ENCODE measurements at places on chromosomes 3 and 15.

- H3K27me3 ChIP-seq = peaks cover 65% of the 10 kb centered on the region
- no peak for DNase-seq
- no peak overlapping the region for H3K4me3 ChIP-seq
- H3K4me1 ChIP-seq = peaks cover 12% of the 10 kb centered on the region
- H3K36me3 ChIP-seq = no peaks in the 10 kb centered on the region
These were observed 135.1 kb upstream of the ICE2 start for GRCh38 chr15:60614028-60614427.

DNA sequence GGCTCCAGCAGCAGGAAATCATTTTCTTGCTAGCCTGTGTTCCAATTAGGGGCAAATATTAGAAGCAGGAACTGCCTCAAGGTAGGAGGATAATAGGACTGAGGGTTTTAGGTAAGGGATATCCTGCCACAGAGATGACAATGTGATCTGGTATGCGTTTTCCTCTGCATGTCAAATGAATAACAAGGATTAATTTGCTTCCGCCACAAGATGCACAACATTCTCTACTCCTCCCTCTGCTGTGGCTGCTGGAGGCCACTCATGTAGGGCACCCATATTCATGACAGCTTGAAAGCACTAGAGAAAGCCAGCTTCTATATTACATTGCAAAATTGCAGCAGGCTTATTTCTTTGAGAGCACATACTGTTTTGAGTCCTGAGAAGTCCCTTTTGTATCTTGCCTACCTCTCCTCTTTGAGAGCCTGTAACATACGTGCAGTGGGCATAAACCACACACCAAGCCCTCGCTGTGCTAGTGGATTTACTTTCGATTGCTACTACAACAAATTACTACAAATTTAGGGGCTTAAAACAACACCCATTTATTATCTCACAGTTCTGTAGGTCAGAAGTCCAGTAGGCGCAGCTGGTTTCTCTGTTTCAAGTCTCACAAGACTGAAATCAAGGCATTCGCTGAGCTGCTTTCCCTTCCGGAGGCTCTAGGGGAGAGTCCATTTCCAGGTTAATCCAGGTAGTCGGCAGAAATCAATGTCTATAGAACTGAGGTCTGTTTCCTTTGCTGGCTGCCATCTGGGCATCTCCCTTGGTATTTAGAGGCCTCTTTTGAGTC is 5.9 kb upstream of the CD47 start:
- no peak overlapping the region for H3K27ac ChIP-seq
- H3K4me3 ChIP-seq = no peak overlapping the region
- no peak for DNase-seq
- no peaks in the 10 kb centered on the region for H3K27me3 ChIP-seq
- H3K4me1 ChIP-seq = peaks cover 60% of the 10 kb centered on the region
- peaks cover 3% of the 10 kb centered on the region for H3K36me3 ChIP-seq

- H3K27me3 ChIP-seq = no peaks in the 10 kb centered on the region
- no peak for DNase-seq
- H3K27ac ChIP-seq = no peak overlapping the region
- H3K4me1 ChIP-seq = peaks cover 10% of the 10 kb centered on the region
- no peaks in the 10 kb centered on the region for H3K36me3 ChIP-seq
These were observed 11.0 kb upstream of the CSRNP1 start for GRCh38 chr3:39164414-39164813.

DNA sequence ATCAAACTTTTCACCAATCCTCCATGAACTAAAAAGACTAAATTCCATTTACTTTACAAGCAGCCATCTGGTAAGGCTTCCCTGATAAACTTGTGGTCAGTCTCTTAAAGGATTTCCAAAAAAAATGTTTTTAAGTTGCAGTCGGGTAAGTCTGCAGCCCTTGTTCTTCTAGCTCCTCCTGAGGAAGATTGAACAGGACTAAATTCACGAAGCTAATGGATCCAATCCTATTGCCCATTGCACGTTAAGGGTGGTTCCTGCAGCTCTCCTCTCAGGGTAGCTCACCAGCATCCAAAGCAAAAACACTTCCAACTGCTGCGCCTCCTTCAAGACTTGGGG is 2.8 kb downstream of the HES1 start:
- no peak for DNase-seq
- H3K27me3 ChIP-seq = peaks cover 62% of the 10 kb centered on the region
- peaks cover 7% of the 10 kb centered on the region for H3K36me3 ChIP-seq
- no peak overlapping the region for H3K4me3 ChIP-seq
- H3K27ac ChIP-seq = no peak overlapping the region

DNA sequence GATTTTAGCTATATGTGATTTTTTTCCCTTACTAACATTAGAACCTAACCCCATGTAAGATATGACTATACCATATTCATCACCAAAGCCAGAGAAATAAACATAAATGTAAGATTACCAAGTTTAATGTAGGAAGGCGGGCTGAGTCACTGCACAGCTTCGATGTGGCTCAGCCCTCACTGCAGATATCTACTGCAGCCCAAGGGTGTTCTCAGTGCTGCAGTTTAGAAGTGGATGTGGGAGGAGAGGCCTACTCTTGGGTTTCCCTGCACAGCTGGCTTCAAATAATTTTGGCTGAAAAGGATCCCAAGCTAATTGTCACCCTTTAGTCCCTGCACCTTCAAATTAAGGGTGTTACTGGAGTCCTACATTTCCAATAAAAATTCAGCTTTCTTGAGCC is 9.3 kb downstream of the ARPP19 start:
- peaks cover 66% of the 10 kb centered on the region for H3K4me1 ChIP-seq
- H3K27me3 ChIP-seq = no peaks in the 10 kb centered on the region
- H3K27ac ChIP-seq = peak overlapping the region; percentile 82
- peak overlapping the region; percentile 54 for H3K4me3 ChIP-seq

DNA sequence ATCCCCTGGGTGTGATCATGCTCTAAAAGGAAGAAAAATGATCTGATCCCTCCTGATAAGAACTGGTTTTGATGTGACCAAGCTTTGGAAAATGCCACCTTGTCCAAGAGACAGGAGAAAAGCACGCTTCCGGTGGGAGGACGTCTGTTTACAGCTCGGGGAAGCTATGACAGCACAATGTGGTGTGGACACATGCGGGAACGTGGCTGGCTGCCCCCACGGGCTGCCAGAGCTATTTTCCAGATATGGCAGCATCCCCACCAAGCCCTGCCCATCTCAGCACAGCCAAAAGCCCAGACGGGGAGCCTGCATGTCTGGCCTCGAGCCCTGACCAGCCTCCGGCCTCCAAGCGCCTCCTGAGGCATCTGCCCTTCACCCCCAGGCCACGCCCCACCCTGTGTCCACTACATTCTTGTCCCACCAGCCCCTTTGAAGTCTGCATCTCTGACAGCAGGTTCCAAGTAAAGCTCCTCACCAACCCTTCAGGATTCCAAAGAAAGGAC is 63.2 kb upstream of the HRH1 start:
- H3K36me3 ChIP-seq = no peaks in the 10 kb centered on the region
- no peak overlapping the region for H3K4me3 ChIP-seq
- H3K4me1 ChIP-seq = no peaks in the 10 kb centered on the region

GRCh38 chr3:83559082-83559481 is 1399.7 kb upstream of the CADM2 start:
- no peaks in the 10 kb centered on the region for H3K27me3 ChIP-seq
- no peaks in the 10 kb centered on the region for H3K4me1 ChIP-seq
- H3K27ac ChIP-seq = no peak overlapping the region
- H3K36me3 ChIP-seq = no peaks in the 10 kb centered on the region
- H3K4me3 ChIP-seq = no peak overlapping the region
- DNase-seq = no peak

DNA sequence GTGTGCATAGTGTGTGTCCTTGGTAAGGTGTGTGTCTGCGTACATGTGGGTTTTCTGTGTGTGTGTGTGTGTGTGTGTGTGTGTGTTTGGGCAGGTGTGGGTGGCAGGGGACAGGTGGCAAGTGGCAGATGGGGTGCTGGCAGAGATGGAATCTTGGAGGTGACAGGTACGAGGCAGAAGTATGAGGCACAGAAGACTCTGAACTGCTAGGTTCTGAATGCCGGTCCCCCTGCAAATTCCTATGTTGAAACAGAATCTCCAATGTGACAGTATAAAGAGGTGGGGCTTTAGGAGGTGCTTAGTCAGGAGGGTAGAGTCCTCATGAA is 29.8 kb downstream of the SRPRB start:
- no peaks in the 10 kb centered on the region for H3K4me1 ChIP-seq
- no peak for DNase-seq
- no peaks in the 10 kb centered on the region for H3K27me3 ChIP-seq
- no peak overlapping the region for H3K4me3 ChIP-seq

GRCh38 chr3:15889936-15890335 is 92.2 kb upstream of the ANKRD28 start:
- no peak overlapping the region for H3K27ac ChIP-seq
- no peaks in the 10 kb centered on the region for H3K36me3 ChIP-seq
- no peaks in the 10 kb centered on the region for H3K4me1 ChIP-seq
- DNase-seq = no peak

DNA sequence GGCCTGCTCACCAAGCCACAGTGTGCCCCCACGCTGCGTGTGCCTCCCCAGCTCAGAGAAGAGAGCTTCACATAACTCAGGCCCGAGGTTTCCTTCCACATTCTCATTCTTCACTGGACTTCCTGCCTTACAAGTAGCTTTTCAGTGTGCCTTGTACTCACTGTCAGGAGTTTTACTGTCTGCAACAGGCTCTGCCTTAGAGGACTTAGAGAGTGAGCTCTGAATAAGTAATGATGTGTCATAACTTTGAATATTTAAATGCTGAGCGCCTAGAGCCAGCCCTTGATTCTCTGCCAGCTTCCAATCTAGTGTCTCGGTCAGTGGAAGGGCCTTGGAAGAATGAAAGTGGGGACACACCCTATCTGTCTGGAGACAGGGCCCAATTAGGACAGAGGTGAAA is 41.8 kb downstream of the ITGB5 start:
- H3K4me1 ChIP-seq = no peaks in the 10 kb centered on the region
- H3K36me3 ChIP-seq = no peaks in the 10 kb centered on the region
- no peak for DNase-seq
- H3K27me3 ChIP-seq = peaks cover 10% of the 10 kb centered on the region

GRCh38 chr3:142028243-142028777 is 121.0 kb downstream of the TFDP2 start:
- DNase-seq = peak; percentile 38
- H3K27me3 ChIP-seq = no peaks in the 10 kb centered on the region
- H3K4me3 ChIP-seq = peak overlapping the region; percentile 90
- H3K36me3 ChIP-seq = no peaks in the 10 kb centered on the region
- peak overlapping the region; percentile 82 for H3K27ac ChIP-seq

- no peaks in the 10 kb centered on the region for H3K27me3 ChIP-seq
- peaks cover 14% of the 10 kb centered on the region for H3K4me1 ChIP-seq
- H3K27ac ChIP-seq = no peak overlapping the region
- peaks cover 1% of the 10 kb centered on the region for H3K36me3 ChIP-seq
- no peak for DNase-seq
These were observed 75.2 kb downstream of the APBA2 start for GRCh38 chr15:28960979-28961378.

- no peak overlapping the region for H3K27ac ChIP-seq
- no peaks in the 10 kb centered on the region for H3K4me1 ChIP-seq
- DNase-seq = no peak
- no peak overlapping the region for H3K4me3 ChIP-seq
- no peaks in the 10 kb centered on the region for H3K36me3 ChIP-seq
- H3K27me3 ChIP-seq = peaks cover 30% of the 10 kb centered on the region
These were observed 191.4 kb downstream of the MINAR1 start for GRCh38 chr15:79623488-79623887.

DNA sequence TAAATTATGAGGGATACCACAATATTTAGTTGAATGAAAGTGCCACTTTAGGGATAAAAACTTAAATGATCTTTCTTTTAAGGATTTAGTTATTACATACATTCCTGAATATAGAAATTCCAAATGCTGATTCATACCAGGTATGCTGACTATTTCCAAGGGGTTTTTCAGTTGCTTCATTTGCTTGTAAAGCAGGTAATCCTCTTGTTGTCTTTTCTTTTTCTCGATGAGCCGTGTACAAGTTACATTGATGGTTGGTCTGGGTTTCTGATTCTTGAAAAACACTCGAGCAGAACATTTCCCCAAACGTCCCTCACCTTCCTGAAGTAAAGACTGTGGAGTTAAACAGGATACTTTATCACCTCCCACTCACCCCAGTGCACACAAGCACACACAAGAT is 21.7 kb downstream of the RARRES1 start:
- H3K27me3 ChIP-seq = no peaks in the 10 kb centered on the region
- no peak overlapping the region for H3K27ac ChIP-seq
- peaks cover 20% of the 10 kb centered on the region for H3K36me3 ChIP-seq
- H3K4me1 ChIP-seq = peaks cover 5% of the 10 kb centered on the region
- H3K4me3 ChIP-seq = no peak overlapping the region

GRCh38 chr3:23981955-23982354 is 36.9 kb downstream of the NR1D2 start:
- no peaks in the 10 kb centered on the region for H3K4me1 ChIP-seq
- no peaks in the 10 kb centered on the region for H3K27me3 ChIP-seq
- H3K27ac ChIP-seq = no peak overlapping the region

- H3K4me1 ChIP-seq = peaks cover 52% of the 10 kb centered on the region
- no peak for DNase-seq
- H3K36me3 ChIP-seq = peaks cover 6% of the 10 kb centered on the region
- peak overlapping the region; percentile 95 for H3K27ac ChIP-seq
- no peak overlapping the region for H3K4me3 ChIP-seq
- H3K27me3 ChIP-seq = no peaks in the 10 kb centered on the region
These were observed 7.9 kb upstream of the SRP14 start for GRCh38 chr15:40046721-40047414.

- H3K4me1 ChIP-seq = peaks cover 2% of the 10 kb centered on the region
- peaks cover 30% of the 10 kb centered on the region for H3K27me3 ChIP-seq
- no peak overlapping the region for H3K4me3 ChIP-seq
- DNase-seq = no peak
- no peak overlapping the region for H3K27ac ChIP-seq
These were observed 67.6 kb upstream of the PLCL2 start for GRCh38 chr3:16817197-16817596.

DNA sequence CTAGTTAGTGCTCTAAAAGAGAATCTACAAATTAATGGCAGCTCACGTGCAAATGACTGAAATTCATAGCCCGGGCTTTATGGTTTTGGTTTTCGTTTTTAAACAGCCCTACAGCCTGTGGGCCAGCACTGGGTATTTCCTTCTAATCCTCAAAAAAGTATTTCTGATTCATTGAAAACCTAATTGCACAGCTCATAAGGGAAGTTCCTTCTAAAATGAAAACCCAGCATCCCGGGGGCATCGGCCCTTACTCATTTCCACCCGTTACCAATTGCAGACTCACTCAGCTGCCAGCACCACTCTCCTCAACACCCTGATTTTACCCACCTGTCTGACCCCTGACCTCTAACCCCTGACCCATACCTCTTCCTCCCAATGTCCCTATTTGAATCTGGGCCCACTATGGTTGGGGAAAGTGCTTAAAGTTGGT is 59.5 kb upstream of the ZNF148 start:
- H3K27ac ChIP-seq = no peak overlapping the region
- no peaks in the 10 kb centered on the region for H3K36me3 ChIP-seq
- peaks cover 10% of the 10 kb centered on the region for H3K27me3 ChIP-seq
- DNase-seq = no peak
